K562 (cell line): ENCODE measurements at places on chromosomes 6 and 20. TPM values are rescaled to one million over a fixed set of nuclear protein-coding genes. Genes with fewer than 3 reads are reported as not detected.

DNA sequence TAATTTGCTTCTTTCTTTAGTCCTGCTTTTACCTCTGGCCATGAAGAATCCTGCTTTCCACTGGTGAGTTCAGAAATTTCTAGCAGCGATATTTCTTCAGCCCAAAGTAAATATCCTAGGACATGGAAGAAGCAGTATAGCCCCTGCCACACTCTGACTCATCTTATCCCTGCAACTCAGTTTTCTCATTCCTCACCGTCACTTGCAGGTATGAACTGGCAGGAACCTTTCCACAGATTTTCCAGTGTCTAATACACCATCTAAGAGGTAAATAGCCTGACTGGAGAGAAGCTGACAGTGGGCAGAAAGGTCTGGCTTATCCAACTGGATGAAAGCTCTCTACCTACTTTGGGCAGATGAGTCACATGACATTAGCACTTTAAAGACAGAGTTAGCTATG lies 816.7 kb upstream of the FLRT3 start:
- H3K36me3 ChIP-seq: no peaks in the 10 kb centered on the region
- no peaks in the 10 kb centered on the region for H3K4me1 ChIP-seq
- no peaks in the 10 kb centered on the region for H3K27me3 ChIP-seq
- no peak overlapping the region for H3K27ac ChIP-seq
- no peak overlapping the region for H3K4me3 ChIP-seq
- DNase-seq: no peak

GRCh38 chr20:38231531-38232121 lies 28.9 kb downstream of the KIAA1755 start:
- no peak overlapping the region for H3K27ac ChIP-seq
- no peak overlapping the region for H3K4me3 ChIP-seq
- no peaks in the 10 kb centered on the region for H3K36me3 ChIP-seq
- no peak for DNase-seq
- peaks cover 37% of the 10 kb centered on the region for H3K27me3 ChIP-seq
- H3K4me1 ChIP-seq: no peaks in the 10 kb centered on the region

GRCh38 chr6:119346450-119346849 lies 3.1 kb downstream of the MAN1A1 start:
- peaks cover 58% of the 10 kb centered on the region for H3K36me3 ChIP-seq
- no peaks in the 10 kb centered on the region for H3K27me3 ChIP-seq
- DNase-seq: no peak
- peak overlapping the region; percentile 77 for H3K4me3 ChIP-seq
- peak overlapping the region; percentile 89 for H3K27ac ChIP-seq

DNA sequence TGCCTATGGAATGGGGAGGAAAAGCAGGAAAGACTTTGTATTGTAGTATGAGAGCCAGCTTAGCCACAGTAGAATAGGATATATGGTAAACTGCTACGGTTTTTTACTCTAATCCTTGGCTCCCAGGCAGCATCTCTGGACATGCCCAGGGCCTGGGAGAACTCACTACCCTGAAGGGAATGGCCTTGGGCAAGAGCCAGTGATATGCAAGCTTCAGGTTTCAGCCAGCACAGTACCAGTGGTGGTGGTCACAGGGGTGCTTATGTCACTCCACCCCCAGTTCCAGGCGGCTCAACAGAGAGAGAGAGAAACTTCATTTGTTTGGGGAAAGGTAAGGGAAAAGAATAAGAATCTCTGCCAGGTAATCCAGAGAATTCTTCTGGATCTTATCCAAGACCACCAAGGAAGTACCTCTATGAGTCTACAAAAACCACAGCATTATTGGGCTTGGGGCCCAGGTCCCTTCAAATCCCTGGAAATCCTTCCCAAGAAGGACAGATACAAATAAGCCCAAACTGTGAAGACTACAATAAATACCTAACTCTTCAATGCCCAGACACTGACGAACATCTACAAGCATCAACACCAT lies 121.2 kb downstream of the THBS2 start:
- DNase-seq: no peak
- H3K27me3 ChIP-seq: no peaks in the 10 kb centered on the region
- no peak overlapping the region for H3K27ac ChIP-seq

DNA sequence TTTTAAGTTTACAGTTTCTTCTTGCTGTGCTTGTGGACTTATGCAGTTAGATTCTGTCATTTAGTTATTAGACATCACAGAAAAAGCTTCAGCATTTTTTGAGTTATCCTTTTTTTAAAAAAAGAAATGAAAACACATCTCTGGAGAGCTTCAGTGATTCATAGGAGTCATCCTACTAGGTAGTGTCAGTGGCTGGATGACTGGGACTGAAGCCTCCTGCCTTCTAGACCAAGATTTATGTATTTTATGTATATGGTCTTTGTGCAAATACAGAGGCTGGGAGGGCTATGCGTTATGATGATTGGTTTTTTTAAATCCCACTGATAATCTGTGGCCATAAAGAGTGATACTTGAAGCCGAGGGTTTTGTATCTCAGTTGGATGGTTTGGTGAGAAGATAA lies 125.9 kb upstream of the JAG1 start:
- no peak overlapping the region for H3K4me3 ChIP-seq
- no peaks in the 10 kb centered on the region for H3K4me1 ChIP-seq
- no peaks in the 10 kb centered on the region for H3K27me3 ChIP-seq
- H3K36me3 ChIP-seq: no peaks in the 10 kb centered on the region

GRCh38 chr20:4912380-4913142 lies 88.7 kb downstream of the SLC23A2 start:
- no peaks in the 10 kb centered on the region for H3K4me1 ChIP-seq
- H3K27ac ChIP-seq: no peak overlapping the region
- H3K4me3 ChIP-seq: no peak overlapping the region
- no peak for DNase-seq

GRCh38 chr6:97423190-97423589 lies 140.2 kb upstream of the MMS22L start:
- H3K4me1 ChIP-seq: no peaks in the 10 kb centered on the region
- no peaks in the 10 kb centered on the region for H3K27me3 ChIP-seq
- H3K36me3 ChIP-seq: no peaks in the 10 kb centered on the region

DNA sequence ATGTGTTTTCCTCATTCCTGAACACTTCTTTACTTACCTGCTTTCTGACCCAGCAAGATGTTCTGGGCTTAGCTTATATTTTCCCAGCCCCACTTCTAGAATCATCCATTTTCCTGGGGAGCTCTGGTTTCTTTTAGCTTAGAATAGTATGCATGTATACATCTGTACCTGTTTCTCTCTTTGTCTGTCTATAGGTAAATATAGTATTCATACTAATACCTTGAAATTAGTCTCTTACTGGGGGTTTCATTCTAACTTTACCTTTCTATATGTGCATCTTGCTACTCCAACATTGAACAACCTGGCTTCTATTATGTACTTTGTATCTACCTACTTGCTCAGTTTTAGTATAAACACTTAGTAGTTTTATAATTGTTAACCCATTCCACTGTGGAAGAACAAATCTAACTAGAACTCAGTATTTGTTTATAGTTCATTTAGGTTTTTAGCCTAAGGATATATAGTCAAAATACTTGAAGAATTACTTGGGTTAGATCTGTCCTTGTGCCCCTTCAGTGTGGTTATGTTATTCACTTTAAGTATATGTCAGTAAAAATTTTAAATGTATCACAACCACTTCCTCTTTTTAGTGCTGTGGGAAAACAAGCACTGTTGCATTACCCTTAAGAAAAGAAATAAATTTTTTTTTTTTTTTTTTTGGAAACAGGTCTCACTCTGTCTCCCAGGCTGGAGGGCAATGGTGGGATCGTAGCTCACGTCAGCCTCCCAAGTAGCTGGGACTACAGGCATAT lies 54.0 kb downstream of the ASXL1 start:
- no peak overlapping the region for H3K4me3 ChIP-seq
- no peaks in the 10 kb centered on the region for H3K27me3 ChIP-seq
- DNase-seq: no peak
- no peak overlapping the region for H3K27ac ChIP-seq
- peaks cover 17% of the 10 kb centered on the region; the same call in 2 of the 3 replicates for H3K36me3 ChIP-seq

- H3K4me3 ChIP-seq: no peak overlapping the region
- no peaks in the 10 kb centered on the region for H3K4me1 ChIP-seq
- DNase-seq: no peak
Measured at GRCh38 chr6:53107091-53107490, 41.5 kb downstream of the GCM1 start.

DNA sequence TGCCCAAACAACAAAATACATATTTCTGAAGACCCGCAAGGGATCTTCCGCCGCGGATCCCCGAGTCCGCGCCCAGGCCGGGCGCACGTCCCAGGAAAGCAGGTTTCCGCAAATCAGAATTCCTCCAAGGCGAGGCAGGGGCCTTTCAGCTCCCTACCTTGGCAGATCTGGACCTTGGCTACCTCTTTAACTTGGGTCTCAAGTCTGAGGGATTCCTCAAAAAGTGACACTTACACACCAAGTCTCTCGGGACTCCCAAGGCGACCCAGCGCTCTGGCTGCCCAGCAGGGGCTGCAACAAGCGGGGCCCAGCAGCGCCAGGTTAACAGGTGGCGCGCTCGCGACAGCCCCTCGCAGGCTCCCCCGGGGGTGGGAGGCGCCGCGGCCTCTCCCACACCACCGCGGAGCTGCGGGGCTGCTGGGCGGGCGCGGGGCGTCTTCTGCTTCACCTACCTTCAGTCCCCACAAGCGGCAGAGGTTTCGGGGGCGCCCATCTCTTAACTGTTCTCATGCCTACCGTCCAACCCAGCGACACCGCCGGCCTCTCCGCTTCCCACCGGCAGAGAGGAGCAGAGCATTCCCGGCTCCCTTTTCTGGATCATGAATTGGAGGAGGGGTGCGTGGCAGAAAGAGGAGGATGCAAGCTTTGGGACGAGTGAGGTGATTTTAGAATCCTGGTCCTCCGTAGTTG lies 414 bp downstream of the SIM1 start:
- DNase-seq: no peak
- no peaks in the 10 kb centered on the region for H3K4me1 ChIP-seq
- no peak overlapping the region for H3K4me3 ChIP-seq

DNA sequence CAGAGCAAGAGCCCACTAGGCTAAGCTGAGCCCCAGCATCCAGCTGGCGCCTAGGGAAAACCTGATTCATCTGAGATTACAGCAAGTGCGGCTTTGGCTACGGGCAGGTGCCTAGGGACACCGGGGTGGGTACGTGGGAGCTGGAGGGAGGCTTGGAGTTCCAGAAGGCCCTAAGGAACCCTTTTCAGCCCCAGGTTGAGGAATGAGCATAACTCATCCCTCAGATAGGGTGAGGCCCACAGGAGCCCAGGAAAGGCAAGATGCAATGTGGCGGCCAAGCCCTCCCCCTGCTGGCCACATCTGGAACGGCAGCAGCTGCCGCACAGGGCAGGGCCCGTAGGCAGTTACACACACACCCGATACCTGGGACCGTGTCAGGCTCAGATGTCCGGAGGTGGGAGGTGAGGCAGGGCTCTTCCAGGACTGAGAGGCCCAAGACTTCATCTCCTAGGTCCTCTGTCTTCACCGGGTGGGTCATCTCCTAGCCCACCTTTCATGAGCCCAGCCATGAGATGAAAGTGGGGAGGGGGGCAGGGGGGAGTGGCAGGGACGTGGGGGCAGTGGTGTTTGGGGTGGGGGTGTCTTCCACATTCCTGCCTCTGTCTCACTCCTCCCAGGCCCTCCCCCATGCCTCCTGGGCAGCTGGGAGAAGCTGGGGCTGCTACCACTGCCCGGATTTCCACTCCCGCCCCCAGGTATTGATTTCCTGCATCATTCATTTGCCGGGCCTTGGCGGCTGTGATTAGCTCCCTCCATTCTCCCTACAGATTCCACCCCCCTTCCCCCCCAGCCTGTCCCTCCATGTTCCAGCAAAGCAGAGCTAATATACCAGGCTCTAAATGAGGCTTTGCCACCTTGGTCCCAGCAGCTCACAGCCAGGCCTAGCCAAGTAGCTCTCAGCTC lies 5.5 kb downstream of the MDGA1 start:
- H3K27me3 ChIP-seq: peaks cover 89% of the 10 kb centered on the region
- H3K36me3 ChIP-seq: no peaks in the 10 kb centered on the region
- no peak overlapping the region for H3K27ac ChIP-seq
- DNase-seq: peak; percentile 91

DNA sequence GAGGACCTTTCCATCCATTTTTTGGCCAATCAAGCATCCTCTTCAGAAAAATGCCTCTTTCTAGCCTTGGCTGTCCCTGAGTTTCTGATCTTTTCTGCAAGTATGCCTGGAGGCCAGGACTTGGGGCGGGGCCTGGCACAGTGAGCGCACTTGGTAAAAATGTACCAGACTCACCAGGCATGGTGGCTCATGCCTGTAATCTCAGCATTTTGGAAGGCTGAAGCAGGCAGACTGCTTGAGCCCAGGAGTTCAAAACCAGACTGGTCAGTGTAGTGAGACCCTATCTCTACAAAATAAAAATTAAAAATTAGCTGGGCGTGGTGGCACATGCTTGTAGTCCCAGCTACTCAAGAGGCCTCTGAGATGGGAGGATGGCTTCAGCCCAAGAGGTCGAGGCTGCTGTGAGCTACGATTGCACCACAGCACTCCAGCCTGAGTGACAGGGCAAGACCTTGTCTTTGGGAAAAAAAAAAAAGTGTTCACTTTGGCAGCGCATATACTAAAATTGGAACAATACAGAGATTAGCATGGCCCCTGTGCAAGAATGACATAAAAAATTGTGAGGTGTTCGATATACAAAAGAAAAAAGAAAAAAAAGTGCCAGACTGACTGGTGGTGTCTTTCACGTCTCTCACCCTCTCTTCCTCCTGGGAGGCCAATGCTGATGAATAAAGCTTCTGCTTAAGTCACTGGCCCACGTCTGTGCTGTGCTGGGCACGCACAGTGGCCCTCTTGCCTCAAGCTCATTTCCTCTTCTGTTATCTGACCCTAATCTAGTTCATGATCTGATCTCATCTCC lies 18.1 kb upstream of the SLC9A8 start:
- H3K4me3 ChIP-seq: no peak overlapping the region
- no peaks in the 10 kb centered on the region for H3K27me3 ChIP-seq
- no peak overlapping the region for H3K27ac ChIP-seq
- H3K36me3 ChIP-seq: no peaks in the 10 kb centered on the region
- peaks cover 32% of the 10 kb centered on the region for H3K4me1 ChIP-seq

Gene DUSP22
- total RNA-seq: 19.4 TPM in 2 replicates

Gene MAPK13
- total RNA-seq: 0.69 and 0.84 TPM in 2 replicates

Gene CALHM4
- total RNA-seq: not detected in 2 replicates

Gene HDAC2
- 154 and 161 TPM in 2 replicates for total RNA-seq

Gene HLA-F
- 0.40 and 0.89 TPM in 2 replicates for total RNA-seq

Gene RAB44
- total RNA-seq: not detected in 2 replicates

Gene PERP
- total RNA-seq: 0.27 and 0.34 TPM in 2 replicates
